ENCODE measurements at places on chromosomes 12 and 14.

DNA sequence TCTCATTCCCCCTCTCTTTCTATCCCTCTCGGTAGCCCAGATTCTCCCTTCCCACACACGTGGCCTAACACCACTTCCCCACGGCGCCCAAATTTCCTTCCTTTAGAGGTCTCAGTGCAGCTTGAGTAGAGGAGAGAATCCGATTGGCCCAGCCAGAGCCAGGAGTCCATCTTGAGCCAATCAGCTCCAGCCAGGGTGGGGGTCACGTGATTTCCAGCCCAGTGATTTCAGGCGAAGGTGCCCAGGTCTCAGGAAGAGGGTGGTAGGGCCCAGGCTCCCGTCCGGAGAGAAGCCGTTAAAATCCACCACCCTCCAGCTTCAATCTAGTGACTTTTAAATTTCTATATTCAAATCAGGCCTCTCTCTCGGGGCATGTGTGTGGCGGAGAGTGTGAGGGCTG lies 45.2 kb upstream of the MYL2 start:
- DNase-seq, result peak; percentile 2

DNA sequence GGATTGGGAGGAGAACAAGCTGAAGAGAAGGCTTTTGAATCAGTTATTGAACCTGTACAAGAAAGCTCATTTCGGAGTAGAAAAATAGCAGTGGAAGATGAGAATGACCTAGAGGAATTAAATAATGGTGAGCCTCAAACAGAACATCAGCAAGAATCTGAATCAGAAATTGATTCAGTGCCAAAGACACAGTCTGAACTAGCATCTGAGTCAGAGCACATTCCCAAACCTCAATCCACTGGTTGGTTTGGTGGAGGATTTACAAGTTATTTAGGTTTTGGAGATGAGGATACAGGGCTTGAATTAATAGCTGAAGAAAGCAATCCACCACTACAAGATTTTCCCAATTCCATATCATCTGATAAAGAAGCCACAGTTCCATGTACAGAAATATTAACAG lies 13.5 kb downstream of the MIA2 start:
- no peak for DNase-seq

GRCh38 chr12:62519043-62519442 lies 52.4 kb downstream of the MON2 start:
- no peak for DNase-seq

- DNase-seq, result no peak
Measured at GRCh38 chr12:39505023-39505422, 62.1 kb upstream of the KIF21A start.

GRCh38 chr12:49821373-49822287 lies 6.6 kb downstream of the NCKAP5L start:
- no peak for DNase-seq

DNA sequence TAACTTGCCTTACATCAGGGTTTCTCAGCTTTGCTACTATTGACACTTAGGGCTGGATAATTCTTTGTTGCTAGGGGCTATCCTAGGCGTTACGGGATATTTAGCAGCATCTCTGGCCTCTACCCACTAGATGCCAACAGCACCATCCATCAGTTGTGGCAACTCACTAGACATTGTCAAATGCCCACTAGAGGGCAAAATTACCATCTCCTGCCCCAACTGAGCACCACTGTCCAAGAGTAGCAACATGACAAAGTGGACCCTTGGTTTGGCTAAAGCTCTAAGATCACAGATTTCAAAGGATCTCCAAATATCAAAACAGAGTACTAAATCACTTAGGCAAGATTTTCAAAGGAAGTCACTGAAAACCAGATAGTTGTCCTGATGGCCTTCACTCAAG lies 251.7 kb upstream of the TBX3 start:
- no peak for DNase-seq

- DNase-seq, result no peak
Measured at GRCh38 chr14:50772412-50772811, 58.5 kb downstream of the NIN start.

DNA sequence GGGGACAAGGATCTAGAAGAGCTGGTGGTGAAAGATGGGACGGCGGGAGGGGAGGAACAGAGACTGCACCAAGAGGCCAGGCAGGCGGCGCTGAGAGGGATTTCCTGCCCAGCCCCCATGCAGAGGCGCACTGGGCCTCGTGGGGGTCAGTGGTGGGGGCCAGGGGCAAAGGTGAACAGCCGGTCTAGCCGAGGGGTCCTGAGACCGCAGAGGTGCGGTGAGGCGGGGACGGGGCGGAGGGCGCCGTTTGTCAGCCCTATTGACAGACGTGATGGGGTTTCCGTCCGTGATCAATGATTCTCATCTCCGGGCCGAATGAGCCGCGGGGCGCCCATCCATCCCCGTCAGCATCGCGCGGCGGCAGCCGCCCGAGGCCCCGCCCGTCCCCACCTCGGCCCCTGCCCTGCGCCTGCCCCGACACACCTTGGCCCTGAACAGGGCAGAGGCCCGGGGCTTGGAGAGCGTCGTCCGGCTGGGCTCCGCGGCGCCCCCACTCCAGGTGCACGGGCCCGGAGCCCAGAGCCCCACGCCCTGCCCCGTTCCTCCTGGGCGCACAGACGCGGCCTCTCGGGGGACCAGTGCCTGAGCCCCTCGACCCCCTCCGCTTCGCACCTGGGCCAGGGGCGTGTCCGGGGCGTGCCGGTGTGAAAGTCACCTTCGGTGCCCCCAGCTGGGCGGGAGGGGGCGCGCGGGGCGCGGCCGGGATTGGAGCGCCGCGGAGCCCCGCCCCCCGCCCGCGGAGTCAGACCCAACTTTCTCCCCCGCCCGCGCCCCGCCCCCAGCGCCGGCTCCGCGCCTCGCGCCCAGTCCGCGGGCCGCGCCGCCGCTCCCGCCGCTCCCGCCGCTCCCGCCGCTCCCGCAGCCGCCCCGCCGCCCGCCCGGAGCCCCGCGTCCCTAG lies at the start of gene NXPH4:
NXPH4 (plus strand) TSS at position 781 of the 898 bp plus-strand sequence. CDS start 176 bp downstream, outside the sequence.
- DNase-seq, result peak; percentile 76

DNA sequence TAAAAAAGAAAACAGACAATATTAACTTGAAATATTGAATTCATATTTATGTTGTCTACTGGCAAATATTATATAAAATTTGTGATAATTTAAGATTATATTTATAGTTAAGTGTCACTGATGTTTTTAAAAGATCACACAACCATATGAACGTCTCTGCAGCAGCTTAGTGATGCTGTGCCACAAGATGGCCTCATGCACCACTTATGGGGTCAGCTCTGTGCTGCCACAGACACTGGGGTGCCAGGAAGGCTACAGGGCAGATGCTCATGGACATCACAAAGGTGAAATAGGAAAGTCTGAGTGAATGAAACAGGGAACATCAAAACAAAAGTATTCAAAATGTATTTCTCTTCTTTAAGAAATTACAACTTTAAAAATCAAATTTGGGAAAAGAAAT lies 13.1 kb downstream of the ATXN3 start:
- DNase-seq, result no peak

DNA sequence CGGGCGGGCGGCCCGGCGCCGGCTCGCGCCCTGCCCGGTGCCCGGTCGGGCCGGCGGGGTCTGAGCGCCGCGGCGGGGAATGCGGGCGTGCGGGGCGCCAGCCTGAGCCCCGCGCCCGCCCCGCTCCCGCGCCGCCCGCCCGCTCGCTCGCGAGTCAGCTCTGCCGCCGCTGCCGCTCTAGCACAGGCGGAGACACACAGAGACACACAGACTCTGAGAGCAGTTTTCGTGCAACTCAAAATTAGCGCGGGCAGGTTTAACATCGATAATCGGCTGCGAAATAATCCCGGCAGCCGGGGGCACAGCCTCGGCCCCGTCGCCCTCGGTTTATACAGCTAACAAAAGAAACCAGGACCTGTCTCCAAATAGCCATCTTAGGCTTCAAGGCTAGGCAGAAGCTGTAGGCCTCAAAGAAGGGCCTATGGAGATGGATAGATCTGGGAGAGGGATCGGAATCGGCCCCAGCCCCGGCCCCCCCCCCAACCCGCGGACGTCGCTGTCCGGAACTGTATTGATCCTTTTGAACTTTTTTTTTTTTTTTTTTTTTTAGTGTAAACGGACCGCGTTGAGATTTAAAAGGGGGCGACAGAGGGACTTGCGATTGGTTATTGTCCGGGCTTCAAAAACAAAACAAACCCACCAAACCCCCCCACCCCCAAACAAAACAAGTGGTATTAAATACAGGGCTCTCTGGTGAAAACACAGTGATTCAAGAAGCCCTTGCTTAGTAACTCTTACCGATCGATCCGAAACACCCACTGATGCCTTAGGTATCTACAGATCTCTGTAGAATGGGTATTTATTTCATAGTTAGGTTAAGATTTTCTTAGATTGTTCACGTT lies 1.1 kb downstream of the ARID2 start:
- peak; percentile 62 for DNase-seq

- no peak for DNase-seq
Measured at GRCh38 chr12:18165889-18166288, 75.9 kb upstream of the RERGL start.

GRCh38 chr12:25502118-25502517 lies 51.0 kb downstream of the LMNTD1 start:
- no peak for DNase-seq

DNA sequence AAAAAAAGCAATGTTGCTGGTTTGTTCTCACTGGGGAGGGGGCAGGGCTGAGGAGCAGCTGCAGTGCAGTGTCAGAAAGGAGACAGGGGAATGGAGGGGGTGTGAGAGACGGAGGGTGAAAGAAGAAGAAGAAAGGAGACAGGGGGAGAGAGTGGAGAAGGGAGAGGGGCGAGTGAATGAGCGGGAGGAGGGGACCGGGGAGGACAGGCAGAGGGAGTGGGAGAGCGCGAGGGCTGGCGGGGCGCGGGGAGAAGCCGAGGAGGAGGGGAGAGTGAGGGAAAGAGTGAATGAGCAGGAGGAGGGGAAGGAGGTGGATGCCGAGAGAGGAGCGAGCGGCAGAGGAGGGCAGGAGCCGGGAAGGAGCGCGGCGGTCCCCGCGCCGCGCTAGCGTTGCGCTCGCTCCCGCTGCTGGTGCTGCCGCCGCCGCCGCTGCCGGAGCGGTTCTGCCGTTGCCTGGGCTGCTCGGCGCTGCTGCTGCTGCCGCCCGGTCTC lies at the start of gene NOVA1:
NOVA1 (minus strand) TSS at position 445 of the 492 bp plus-strand sequence. CDS start 597 bp downstream, outside the sequence.
- peak; percentile 1 for DNase-seq

GRCh38 chr12:93851257-93851671 lies 174.1 kb downstream of the CRADD start:
- DNase-seq, result peak; percentile 13

DNA sequence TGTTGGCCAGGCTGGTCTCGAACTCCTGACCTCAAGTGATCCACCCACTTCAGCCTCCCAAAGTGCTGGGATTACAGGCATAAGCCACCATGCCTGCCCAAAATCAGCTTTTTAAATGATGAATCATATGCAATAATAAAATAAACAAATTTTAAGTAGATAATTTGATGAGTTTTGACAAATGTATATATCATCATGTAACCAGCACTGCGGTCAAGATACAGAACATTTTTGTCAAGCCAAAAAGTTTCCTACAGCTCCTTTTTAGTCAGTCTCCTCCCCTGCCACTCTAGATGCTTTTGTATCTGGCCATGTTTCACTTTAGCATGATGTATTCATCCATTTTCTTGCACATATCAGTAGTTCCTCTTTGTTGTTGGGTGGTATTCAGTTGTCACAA lies 17.2 kb downstream of the FRMD6 start:
- no peak for DNase-seq

DNA sequence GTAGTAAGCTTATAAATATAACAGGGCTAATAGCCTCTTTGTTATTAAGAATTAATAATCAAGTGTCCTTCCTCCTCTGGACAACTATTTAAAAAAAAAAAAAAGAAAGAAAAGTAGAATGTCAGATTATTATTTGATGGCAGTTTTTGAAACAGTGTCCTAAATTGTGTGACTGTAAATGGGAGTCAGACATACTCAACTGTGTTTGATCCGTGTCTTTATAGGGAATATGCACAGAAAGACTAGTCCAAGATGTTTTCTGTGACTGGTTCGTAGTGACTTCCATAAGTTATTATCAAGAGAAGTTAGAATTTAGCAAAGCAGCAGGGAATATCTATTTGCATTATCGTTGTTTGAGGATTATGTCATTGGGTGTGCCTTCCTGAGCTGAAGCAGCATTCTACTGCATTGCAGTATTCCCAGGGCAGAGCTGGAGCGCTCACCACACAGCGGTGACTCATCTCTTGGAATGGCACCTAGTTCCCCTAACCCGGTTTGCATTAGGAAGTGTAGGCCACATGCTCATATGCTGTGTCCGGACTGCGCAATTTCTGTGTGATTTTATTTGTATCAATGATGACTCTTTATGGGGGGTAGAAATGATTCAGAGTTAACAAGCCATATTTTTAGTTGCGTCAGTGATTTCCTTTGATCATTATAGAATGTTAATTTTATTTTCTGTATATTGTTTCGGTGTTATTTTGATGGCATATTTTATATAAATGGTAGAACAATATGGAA lies 7.9 kb downstream of the DYNC1H1 start:
- no peak for DNase-seq

GRCh38 chr12:67649570-67650387 lies 1.2 kb downstream of the DYRK2 start:
- DNase-seq, result peak; percentile 57

DNA sequence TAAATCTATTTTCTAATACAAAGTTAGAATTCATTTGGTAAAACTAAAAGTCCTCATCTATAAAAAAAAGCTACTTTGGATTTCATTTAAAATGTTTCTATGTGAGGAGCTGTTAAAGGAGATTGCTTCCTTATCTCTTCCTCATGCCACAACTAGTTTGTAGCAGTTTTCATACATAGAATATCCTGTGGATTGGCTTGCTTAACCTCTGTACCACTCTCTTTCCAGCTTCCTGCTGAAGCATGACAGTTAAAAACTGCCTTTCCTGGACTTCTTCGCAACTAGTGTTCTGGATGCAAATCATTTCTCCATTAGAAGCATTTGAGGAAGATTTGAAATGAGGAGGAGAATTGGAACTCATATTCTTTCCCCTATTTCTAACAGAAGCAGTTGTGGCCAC lies 49.6 kb downstream of the ST8SIA1 start:
- DNase-seq, result no peak

- peak; percentile 54 for DNase-seq
Measured at GRCh38 chr14:69547701-69548348, 26.8 kb downstream of the CCDC177 start.

All from stimulated activated CD4-positive, alpha-beta T cell treated with anti-CD3 and anti-CD28 coated beads, Interleukin-15, amount 100 ng/mL, for 24 hours (primary cell).